ENCODE measurements at places on chromosomes 13 and 19.

DNA sequence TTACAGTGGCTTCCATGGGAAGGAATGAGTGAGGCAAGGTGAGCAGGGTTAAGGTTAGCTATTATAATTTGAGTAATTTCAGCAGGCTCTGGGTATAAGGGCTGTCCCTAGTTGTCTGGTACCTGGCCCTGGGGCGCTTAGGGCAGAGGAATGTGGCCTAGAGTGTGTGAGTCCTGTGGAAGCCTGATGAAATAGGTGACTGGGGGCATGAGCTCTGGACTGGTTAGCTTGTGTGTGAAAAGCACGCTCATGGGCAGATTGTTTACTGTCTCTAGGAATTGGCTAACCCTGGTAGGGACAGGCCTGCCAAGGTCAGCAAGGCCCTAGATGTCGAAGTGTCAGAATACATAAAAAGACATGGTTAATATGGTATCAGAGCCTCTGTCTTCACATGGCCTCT lies 42.5 kb downstream of the SPRYD7 start:
- DNase-seq, result no peak

DNA sequence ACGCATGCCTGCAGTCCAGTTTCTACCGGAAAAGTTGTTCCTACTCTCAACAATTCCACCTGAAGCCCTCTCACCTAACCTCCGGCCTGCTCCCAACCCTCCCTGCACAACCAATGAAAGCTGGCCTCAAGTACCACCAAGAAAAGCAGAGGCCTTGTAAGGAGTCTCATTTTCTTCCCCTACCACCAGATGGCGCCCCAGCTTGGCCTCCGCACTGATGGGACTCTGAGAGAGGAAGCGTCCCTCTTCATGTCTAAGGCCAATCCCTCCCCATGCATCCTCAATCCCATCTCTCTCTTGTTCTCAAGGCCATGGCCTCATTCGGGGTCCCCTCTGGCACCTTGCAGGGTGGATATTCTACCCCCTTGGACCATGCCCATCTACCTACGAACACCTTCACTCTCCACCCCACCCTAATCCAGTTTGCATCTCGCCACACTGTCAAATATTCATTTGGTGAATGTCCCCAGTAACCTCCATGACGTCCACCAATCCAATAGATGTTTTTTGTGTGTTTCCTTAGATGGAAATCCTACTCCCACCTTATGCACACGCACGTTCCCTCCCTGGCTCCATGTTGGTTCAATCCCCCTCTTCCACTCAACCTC lies 412.8 kb downstream of the ZNF536 start:
- DNase-seq, result peak; percentile 45

DNA sequence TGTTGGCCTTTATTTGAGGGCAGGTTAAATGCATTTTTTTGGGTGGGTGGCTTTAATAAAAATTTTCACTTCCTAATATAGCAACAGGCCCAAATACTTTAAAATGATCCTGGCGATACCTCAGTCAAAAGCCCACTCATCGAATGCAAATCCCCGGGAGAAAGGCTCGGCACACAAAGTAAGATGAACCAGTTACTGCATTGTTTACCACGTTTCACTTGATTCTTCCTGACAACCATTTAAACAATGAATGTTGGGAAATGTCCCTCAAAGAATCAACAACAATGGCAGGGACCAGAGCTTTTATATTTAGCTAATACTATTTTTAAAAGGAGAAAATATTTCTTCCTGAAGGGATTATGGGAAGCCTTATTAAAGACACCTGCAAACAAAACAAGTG lies 187.7 kb downstream of the ABCC4 start:
- DNase-seq, result no peak

DNA sequence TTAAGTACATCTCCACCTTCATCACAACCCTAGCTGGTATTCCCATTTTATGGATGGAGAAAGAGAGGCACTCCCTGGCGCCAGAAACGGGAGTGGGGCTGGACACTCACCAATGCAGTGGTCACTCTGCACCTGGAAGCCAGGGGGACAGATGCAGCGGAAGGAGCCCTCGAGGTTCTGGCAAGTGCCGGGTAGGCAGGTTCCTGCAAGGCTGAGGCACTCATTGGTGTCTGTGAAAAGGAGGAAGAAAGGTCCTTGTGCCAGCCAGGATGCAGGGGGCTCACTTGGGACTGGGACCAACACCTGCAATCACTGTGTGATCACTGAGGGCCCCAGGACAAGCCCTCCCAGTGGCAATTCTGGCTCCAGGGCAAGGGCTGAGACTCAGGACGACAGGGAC lies 41.8 kb downstream of the CCL25 start:
- DNase-seq, result no peak

GRCh38 chr19:12064590-12065538 lies at the start of gene ZNF844:
Gene ZNF844 (plus strand): TSS chr19:12064731. CDS start chr19:12064874, 143 bp downstream.
- peak; percentile 52 for DNase-seq

Data from activated CD4-positive, CD25-positive, alpha-beta regulatory T cell (primary cell).